ENCODE measurements at places on chromosomes 6 and 20. TPM values are rescaled to one million over a fixed set of nuclear protein-coding genes. Genes with fewer than 3 reads are reported as not detected.

DNA sequence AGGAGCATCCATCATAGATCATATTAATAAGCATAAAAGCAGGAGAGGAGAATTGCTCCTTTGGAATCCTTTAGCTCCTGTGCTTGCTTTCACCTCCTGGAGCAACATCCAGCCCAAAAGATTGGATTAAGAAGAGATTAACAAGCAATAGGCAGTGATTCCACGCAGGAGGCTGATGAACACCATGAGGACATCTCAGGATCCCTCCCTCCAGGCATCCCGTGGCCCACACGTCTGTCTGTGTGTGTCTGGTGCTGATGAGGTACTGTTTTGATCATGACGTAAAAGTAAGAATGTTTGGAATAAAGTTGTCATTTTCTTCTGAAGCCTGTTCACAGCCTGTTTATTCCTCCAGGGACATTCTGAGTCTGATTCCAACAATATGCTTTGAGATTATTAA lies 185.5 kb upstream of the MYLIP start:
- DNase-seq: no peak

COL19A1 gene
- not detected for total RNA-seq

DNA sequence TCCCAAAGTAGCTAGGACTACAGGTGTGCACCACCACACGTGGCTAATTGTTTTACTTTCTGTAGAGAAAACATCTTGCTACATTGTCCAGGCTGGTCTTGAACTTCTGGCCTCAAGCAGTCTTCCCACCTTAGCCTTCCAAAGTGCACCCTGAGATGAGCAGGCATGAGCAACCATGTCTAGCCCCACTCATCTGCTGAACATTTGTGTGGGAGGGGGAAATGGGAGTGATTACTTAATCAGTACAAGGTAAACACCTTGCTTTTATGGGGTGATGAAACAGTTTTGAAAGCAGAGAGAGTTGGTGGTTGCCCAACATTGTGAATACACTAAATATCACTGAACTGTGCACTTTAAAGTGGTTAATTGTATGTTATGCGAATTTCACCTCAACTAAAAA lies 5.3 kb downstream of the APMAP start:
- no peak for DNase-seq

DNA sequence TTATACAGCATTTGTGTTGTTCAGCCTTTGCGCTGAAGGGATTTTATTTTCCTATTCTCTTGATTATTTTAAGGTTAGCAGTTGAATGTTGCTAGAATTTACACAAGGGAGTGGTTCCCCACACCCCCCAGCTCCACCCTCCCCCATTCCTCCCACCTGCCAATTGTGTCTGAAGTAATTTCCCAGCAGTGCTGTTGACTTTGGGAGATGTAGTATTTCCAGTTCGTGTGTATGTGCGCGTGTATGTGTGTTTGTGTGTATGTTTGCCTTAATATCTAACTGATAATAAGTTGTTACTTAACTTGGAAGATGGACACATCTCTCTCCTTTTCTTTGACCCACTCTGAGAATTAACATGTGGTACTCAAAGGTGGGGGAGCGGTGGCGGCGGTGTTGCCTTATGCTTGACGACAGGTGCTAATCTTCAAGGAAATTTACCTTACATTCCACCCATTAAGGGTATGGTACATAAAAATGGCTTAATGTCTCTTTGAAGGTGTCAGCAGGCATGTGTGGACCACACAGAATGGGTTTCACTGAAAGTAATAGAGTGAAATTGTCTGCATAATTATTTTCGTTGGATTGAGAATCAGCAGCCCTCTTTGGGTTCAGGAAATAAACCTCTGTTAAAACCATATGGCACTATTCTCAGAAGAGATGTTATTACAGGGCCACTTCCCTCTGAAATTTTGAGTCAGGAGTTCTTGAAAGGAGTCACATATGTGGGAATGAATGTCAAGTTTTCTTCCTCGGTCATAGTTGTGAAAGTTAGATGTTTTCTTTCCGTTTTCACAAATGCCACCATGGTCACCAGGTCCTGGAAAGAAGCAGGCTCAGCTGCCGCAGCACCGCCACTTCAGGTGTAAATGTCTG lies 95.6 kb upstream of the SUPT3H start:
- DNase-seq: no peak

GRCh38 chr20:5658912-5659345 lies 91.3 kb upstream of the SHLD1 start:
- DNase-seq: peak; percentile 85

CD93 gene
- 8.1 TPM for total RNA-seq

DNA sequence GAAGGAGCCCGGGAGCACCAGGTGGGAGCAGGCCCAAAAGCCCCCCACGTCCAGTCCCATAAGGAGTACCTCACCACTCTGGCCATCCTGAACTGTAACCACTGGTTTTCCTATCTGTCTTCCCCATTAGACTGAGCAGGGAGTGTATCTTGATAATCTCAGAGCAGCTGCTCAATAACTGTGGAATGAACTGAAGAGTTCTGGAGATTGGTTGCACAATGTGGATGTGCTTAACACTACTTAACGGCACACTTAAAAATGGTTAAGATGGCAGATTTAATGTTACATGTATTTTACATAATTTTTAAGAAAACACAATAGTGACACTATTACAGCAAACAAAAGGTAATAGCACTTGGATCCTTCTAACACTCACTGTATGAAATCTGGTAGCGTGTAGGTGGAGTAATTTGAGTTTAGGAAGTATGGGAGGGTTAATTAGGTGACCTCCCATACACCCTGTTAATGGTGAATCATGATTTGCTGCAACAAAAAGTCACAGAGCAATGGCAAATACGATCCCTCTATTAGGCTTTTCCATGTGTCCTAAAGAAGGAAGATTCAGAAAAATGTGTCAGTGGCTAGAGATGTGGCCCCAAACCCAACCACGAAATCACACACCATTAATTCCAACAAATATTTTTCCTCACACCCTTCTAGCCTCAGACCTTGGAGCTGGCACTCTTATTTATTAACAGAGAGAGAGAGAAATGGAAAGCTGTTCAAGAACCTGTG lies 18.4 kb downstream of the TRAM2 start:
- no peak for DNase-seq

TMEM14A gene
- 10.6 TPM for total RNA-seq

SLC17A3 gene
- not detected for total RNA-seq

- DNase-seq: no peak
Measured at GRCh38 chr20:51828762-51829161, 26.4 kb upstream of the SALL4 start.

- DNase-seq: no peak
Measured at GRCh38 chr6:166907871-166908806, 48.2 kb downstream of the RNASET2 start.

MUCL3 gene
- total RNA-seq: not detected

NT5E gene
- total RNA-seq: 7.1 TPM

DNA sequence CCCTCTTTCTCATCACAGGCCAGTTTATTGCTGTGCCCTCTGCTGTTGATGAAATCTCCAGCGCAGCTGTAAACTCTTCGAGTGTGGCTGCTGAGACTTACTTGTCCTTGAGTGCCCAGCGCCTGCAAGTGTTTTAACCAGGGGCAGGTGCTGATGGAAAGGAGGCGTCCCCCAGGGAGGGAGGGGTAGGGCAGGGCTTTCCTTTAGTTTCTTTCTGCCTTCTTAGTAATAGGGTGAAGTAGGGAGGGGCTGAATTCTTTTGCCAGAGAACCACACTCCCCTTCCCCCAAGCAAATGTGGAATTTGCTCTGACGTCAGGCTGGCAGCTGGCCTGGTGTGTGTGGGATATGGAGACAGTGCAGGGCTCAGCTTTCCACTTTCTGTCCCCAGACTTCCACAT lies 61.2 kb downstream of the IGF2R start:
- no peak for DNase-seq
